ENCODE measurements at places on chromosomes 3 and 15. TPM values are rescaled to one million over a fixed set of nuclear protein-coding genes. Genes with fewer than 3 reads are reported as not detected.

GRCh38 chr15:73564255-73564654, 68.9 kb downstream of the NPTN start:
- DNase-seq: no peak

GRCh38 chr15:70585707-70586034, 177.7 kb downstream of the UACA start:
- no peak for DNase-seq

DNA sequence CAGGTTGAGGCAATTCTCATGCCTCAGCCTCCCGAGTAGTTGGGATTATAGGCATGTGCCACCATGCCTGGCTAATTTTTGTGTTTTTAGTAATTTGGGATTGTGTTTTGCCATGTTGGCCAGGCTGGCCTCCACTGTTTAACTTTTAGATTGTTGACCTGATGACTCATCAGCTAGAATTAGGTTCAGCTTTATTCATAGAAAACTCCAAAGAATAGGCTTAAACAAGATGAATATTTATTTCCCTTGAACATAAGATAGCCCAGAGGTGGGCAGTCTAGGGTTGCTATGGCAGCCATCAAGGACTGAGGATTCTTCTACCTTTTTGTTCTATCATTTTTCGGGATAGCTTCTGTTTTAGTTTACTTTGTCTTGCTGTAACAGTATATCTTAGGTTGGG, 99.6 kb upstream of the SELENOK start:
- DNase-seq: no peak

GPR160 gene
- 82.6 TPM for total RNA-seq
